GM10248 (cell line): ENCODE measurements at places on chromosomes 3 and 15.
A peak's percentile ranks its signal among the peaks of the same experiment; 100 is the strongest.

GRCh38 chr3:183837894-183838293 is 12.5 kb upstream of the MAP6D1 start:
- no peak for DNase-seq

- DNase-seq = no peak
Observed at GRCh38 chr3:188223936-188224335, 70.0 kb downstream of the LPP start.

GRCh38 chr15:84734794-84735479 is 13.5 kb upstream of the ZNF592 start:
- peak; percentile 66 for DNase-seq

DNA sequence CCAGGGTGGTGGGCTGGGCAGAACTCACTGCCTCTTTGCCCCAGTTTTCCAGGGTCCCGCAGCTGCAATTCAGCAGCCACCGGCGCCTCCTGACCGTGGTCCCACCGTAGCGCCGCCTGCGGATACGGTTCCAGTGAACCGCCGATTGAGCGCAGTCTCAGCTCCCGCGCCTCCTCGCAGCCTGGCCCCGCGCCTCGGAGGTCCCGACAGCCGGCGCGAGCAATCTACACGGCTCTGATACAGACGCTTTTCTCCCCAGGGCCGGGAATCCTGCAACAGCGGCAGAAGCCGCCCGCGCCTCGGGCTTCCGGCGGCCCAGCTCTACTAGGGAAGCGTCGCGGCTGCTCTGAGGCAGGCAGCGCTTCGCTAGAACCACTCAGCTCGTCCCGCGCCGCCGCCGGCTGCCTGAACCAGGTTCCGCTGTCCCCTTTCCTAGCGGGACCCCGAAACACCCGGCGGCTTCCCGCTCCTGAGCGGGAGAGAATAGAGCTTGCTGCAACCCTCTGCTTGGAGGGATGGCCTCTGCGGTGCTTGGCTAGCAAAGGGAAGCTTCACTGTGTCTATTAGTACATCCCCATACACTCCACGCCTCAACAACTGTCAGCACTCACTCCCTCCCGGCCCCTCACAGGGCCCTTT is 3.1 kb downstream of the FOXL2NB start:
- no peak for DNase-seq

GRCh38 chr3:131221731-131222130 is 159.8 kb upstream of the NUDT16 start:
- DNase-seq = no peak

DNA sequence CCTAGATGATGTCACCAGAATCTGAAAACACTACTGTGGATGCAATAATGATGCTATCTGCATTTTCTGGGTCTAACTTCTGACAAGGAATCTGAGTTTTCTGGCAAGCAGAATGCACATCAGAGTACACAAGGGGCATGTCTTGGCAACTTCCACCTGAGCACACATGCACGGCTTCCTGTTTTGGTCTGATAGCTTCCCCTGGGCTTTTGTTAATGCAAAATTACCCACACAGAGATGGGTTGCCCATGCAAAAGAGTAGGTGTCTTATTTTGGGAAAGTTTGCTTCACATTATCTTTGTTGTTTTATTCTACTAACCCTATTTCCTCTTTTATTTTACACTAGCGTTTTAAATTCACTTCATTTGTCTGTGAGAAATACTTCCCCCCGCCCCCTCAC is 74.2 kb upstream of the SATB1 start:
- no peak for DNase-seq

DNA sequence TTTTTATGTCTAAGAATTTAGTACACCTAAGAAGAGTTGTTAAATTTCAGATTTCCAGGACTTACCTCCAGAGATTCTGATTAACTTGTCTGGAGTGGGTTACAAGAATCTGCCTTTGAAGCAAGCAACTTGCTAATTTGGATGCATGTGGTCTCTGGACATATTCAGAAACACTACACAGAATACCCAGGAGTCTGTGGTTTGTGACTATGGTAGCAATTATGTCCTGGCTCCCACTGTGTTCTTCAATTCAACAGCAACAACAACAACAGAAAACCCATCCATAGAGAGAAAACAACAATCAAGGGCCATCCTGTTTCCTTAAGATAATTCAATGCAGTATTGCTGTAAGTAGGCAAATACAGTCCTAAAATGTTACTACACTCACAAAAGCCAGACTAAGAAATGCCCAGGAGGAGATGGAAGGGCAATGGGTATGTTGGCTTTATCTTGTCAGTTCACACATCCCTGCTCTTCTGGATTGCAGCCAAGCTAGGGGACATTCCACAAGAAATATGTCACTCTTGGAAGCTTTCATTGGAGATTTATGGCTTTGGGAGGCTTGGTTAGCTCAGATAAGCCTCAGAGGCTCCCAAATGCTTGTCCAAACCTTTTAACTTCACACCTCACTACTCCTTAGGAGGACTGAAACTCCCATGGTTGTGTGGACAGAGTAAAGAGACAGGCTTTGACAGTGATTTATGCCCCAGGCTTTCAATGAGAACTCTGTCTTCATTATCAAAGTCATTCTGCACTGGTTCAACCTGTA is 99.4 kb upstream of the MRPL3 start:
- DNase-seq = no peak

GRCh38 chr3:51669241-51670052 is 1.6 kb upstream of the TEX264 start:
- DNase-seq = peak; percentile 75

DNA sequence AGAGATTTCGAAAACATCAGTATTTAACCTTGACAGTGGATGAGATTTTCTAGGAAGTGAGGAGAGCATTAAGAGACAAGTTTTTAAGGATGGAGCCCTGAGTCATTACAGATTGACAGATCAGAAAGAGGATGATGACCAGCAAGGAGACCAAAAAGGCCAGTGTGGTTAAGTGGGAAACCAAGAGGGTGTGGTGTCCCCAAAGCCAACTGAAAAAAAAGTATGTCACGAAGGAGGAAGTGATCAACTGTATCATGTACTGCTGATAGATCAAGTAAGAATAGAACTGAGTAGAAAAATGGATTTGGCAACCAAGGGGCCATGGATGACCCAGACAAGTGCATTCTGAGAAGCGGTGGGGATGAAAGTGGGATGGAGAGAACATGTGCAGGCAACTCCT is 491.8 kb downstream of the FHIT start:
- DNase-seq = no peak

DNA sequence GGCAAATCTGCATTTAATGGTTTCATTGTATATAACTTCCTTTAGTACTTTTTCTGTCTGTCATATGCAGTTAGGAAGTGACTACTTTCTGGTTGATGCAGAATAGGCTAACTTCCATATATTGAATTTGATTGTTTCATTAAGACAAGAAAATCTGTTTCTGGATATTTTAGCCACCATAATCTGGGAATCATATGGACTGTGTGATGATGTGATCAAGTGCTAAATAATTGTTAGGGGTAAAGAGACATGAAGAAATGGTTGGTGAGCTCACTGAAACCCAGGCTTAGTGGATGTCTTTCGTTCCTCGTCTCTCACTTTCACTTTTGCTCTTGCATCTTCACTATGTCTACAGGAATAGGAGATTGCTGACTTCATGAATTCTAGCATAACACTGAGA is 3.5 kb upstream of the MNS1 start:
- DNase-seq = peak; percentile 38

DNA sequence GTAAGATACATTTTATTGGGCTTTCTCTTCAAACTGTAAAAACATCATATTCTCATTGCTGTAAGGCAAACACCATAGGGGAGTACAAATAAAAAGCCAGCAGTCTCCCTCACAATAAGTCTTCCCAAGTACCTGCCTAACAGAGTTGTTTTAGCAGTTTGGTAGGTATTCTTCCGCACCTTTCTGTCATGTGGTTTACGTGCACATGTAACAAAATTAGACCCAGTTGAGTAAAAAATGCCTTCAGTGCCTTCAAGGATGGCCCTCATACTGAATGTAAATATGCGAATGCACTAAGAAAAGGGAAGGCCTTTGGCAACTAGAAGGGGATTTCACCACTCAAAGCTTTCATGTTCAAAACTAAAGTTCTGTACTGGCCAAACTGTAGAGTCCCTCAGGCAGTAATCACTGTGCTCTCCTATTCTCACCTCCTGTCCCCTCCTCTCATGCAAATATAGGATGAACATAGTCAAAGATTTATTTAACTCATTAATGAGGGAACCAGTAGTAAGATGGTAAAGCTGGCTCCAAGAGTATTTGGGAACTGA is 26.4 kb downstream of the USP3 start:
- DNase-seq = peak; percentile 29

- no peak for DNase-seq
Observed at GRCh38 chr15:39502611-39503195, 78.2 kb upstream of the THBS1 start.
